Right renal pelvis (tissue), 4 donors: ENCODE measurements at places on chromosomes 2 and 18. TPM values are rescaled to one million over a fixed set of nuclear protein-coding genes. Genes with fewer than 3 reads are reported as not detected.

Gene ABCB11
- 0.13 TPM for polyA plus RNA-seq

Gene COL6A3
- 233 TPM for polyA plus RNA-seq

Gene PCARE
- polyA plus RNA-seq, result 0.34 TPM

Gene ARHGAP25
- polyA plus RNA-seq, result 9.8 TPM

Gene SERPINB12
- not detected for polyA plus RNA-seq

Gene REG1B
- polyA plus RNA-seq, result not detected

Gene SERPINB4
- polyA plus RNA-seq, result not detected

Gene SESTD1
- 86.0 TPM for polyA plus RNA-seq

Gene BMP10
- not detected for polyA plus RNA-seq

Gene NCL
- 1,144 TPM for polyA plus RNA-seq

Gene SLC25A12
- polyA plus RNA-seq, result 26.3 TPM

Gene CREG2
- polyA plus RNA-seq, result 0.74 TPM

Gene PDCD1
- 0.40 TPM for polyA plus RNA-seq

Gene STAMBP
- 67.7 TPM for polyA plus RNA-seq

Gene SLC16A14
- polyA plus RNA-seq, result 5.5 TPM

Gene FER1L5
- 1.1 TPM for polyA plus RNA-seq

Gene DSEL
- 22.5 TPM for polyA plus RNA-seq

Gene EML6
- 10.7 TPM for polyA plus RNA-seq

Gene ZBTB7C
- polyA plus RNA-seq, result 18.7 TPM

Gene AMER3
- not detected for polyA plus RNA-seq

Gene GPR17
- 1.1 TPM for polyA plus RNA-seq

Gene NTSR2
- not detected for polyA plus RNA-seq

Gene MEP1B
- 0.05 TPM for polyA plus RNA-seq

Gene CEP192
- 39.5 TPM for polyA plus RNA-seq

Gene BOK
- 24.8 TPM for polyA plus RNA-seq

Gene POTEI
- 0.10 TPM for polyA plus RNA-seq

Gene GCG
- polyA plus RNA-seq, result not detected

Gene OTX1
- polyA plus RNA-seq, result not detected

Gene NEU4
- polyA plus RNA-seq, result 1.4 TPM

Gene SLC8A1
- 68.4 TPM for polyA plus RNA-seq

Gene NETO1
- 1.4 TPM for polyA plus RNA-seq

Gene ASAP2
- polyA plus RNA-seq, result 63.5 TPM

Gene GPR45
- polyA plus RNA-seq, result 0.08 TPM

Gene SKOR2
- polyA plus RNA-seq, result not detected
